Fibroblast of skin of left quadriceps (primary cell): ENCODE measurements at places on chromosomes 5 and 9.

DNA sequence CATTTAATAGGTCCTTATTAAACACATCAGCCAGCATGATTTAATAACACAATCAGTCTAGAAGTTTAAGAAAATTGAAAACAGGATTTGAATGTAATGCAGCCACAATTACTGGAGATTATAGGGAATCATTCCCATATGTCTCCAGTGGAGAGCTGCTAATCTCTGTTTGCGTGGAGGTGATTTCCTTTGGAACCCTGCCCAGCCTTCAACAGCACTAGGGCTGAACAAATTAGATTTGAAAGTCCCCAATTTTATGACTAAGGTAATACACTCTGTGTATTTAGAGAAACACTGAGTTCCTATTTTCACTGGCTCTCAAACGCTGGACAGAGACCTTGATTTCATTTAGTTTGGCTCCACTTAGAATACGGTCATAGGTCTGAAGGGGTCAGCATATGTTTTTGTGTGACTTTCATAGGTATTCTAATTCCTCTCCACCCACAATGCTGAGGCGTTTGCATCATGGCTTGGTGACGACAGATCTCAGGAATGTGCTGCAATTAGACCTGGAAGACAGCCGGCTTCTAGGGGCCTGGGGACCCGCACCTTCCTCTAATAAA, 508.3 kb downstream of the EBF1 start:
- DNase-seq: peak; percentile 70

DNA sequence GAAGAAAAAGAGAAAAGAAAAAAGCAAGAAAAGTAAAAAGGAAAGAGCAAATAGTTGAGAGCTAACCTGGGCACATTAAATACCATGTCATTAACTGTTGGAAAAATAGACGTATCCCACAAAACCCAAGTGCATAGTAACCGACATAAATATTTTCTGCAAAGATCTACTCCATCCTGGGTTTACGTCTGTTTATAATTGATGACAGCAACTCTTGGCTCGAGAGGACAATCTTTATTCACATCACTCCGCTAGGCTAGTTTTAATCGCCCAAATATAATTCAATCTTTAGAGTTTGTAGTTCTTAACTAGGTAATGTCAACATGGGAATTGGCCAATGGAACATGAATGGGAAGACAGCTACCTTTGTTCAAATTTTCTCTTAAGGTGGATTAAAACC, 321.7 kb upstream of the TNC start:
- no peak for DNase-seq

DNA sequence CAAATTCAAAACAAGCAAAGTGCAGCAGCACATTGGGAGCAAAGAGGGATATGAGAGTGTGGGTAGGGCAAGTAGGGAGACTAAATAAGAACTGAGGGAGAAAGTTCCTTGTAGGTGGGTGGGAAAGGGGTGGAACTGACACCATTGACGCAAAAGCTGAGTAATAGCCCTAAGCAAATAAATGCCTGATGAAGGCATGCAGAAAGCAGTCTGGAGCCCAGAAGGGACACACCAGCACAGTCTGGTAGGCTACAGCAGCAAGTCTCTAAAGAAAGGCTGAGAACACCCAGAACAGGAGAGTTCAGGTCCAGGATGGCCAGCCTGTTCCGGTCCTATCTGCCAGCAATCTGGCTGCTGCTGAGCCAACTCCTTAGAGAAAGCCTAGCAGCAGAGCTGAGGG, at the start of gene INSL4:
Gene INSL4, plus strand, starts transcription at position 208 of the 400 bp plus-strand sequence. Its CDS starts 105 bp downstream, at position 313.
- DNase-seq: no peak

- DNase-seq: no peak
Measured at GRCh38 chr9:82608487-82608886, 454.5 kb downstream of the RASEF start.

- DNase-seq: peak; percentile 32
Measured at GRCh38 chr9:3793971-3794383, 268.2 kb upstream of the RFX3 start.

DNA sequence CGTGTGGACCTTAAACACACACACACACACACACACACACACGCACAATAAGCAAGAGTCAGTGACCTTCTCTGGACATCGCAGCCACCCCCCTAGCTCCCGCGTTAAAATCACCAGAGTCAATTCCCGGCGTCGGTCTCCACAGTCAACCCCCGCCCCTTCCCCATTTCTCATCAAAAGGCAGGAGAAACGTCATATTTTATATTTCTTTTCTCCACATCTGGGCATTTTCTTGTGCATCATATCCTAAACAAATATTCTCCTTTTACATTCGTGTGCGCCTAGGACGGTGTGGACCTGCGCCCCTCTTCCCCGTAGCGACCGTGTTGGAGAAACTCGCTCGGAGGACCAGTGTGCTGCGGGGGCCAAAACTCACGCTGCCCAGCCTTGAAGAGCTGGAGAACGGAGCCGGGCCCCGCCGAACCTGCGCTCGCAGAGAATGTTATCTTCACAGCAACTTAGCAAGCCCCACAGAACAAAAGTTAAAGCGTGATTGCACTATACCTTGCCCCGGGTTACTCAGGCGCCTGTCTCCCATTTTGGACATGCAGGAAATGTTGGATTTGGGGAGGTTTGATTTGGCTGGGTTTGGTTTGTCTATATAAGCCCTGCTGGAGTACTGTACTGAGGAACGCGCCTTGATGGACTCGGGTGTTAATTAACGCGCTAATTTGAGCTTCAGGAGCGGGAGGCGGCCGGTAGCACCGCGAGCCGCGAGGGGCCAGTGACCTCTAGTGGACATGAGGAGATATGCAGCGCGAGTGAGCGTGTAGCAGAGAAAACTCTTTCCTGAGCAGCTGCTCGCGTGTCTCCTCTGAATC, 192.4 kb downstream of the MEF2C start:
- DNase-seq: peak; percentile 25
